PC-3 (cell line): ENCODE measurements at places on chromosomes 6 and 20. TPM values are rescaled to one million over a fixed set of nuclear protein-coding genes. Genes with fewer than 3 reads are reported as not detected.

HUS1B gene
- 3.1 and 4.2 TPM in 2 replicates for total RNA-seq

TUBB2A gene
- 66.8 and 70.2 TPM in 2 replicates for total RNA-seq

RIMS1 gene
- 0.51 and 0.81 TPM in 2 replicates for total RNA-seq

PNPLA1 gene
- total RNA-seq = 0.29 TPM in 1 of 2 replicates, not detected in the other

SLC35F1 gene
- not detected in 2 replicates for total RNA-seq

LY6G5B gene
- 5.0 and 5.3 TPM in 2 replicates for total RNA-seq

SIRPD gene
- 0.18 and 0.23 TPM in 2 replicates for total RNA-seq

TBXT gene
- not detected in 2 replicates for total RNA-seq

C4B gene
- total RNA-seq = 0.52 and 2.6 TPM in 2 replicates

DPPA5 gene
- total RNA-seq = not detected in 2 replicates

PPP1R18 gene
- total RNA-seq = 49.9 and 76.0 TPM in 2 replicates

EFCAB8 gene
- not detected in 2 replicates for total RNA-seq

TFAP2A gene
- total RNA-seq = 29.4 and 35.5 TPM in 2 replicates

PTCRA gene
- not detected in 2 replicates for total RNA-seq

SOX18 gene
- total RNA-seq = 1.1 and 1.5 TPM in 2 replicates

TASP1 gene
- 10.7 and 13.9 TPM in 2 replicates for total RNA-seq

ZNF831 gene
- total RNA-seq = not detected in 2 replicates

FLRT3 gene
- total RNA-seq = 2.6 and 2.8 TPM in 2 replicates

SPATS1 gene
- not detected in 2 replicates for total RNA-seq

PTPRK gene
- total RNA-seq = 53.8 and 64.7 TPM in 2 replicates

BPIFB2 gene
- not detected in 2 replicates for total RNA-seq

ECI2 gene
- 66.2 and 143 TPM in 2 replicates for total RNA-seq

ZNF311 gene
- total RNA-seq = 0.04 and 0.40 TPM in 2 replicates

HLA-DMB gene
- total RNA-seq = not detected in 2 replicates

BNIP5 gene
- total RNA-seq = not detected in 2 replicates

MYB gene
- total RNA-seq = 1.4 and 4.4 TPM in 2 replicates

CRIP3 gene
- total RNA-seq = 0.29 TPM in 2 replicates

GLP1R gene
- not detected in 2 replicates for total RNA-seq

SLC4A11 gene
- 23.7 and 26.8 TPM in 2 replicates for total RNA-seq

TEAD3 gene
- total RNA-seq = 9.2 and 15.4 TPM in 2 replicates

AIF1 gene
- not detected in 2 replicates for total RNA-seq

MUC22 gene
- 0.06 TPM in 1 of 2 replicates, not detected in the other for total RNA-seq

ARHGAP18 gene
- 4.1 and 5.9 TPM in 2 replicates for total RNA-seq

HLA-A gene
- total RNA-seq = 426 and 435 TPM in 2 replicates

UTRN gene
- 49.0 and 58.3 TPM in 2 replicates for total RNA-seq

PAX1 gene
- not detected in 2 replicates for total RNA-seq

SOX12 gene
- 13.8 and 18.7 TPM in 2 replicates for total RNA-seq

CGA gene
- not detected in 2 replicates for total RNA-seq

CLIC5 gene
- not detected in 2 replicates for total RNA-seq

BHLHE23 gene
- not detected in 2 replicates for total RNA-seq

PPIL6 gene
- 0.62 and 2.1 TPM in 2 replicates for total RNA-seq

KIF3B gene
- total RNA-seq = 20.0 and 23.0 TPM in 2 replicates

PRICKLE4 gene
- 0.26 and 1.7 TPM in 2 replicates for total RNA-seq

CDK19 gene
- 4.2 and 5.4 TPM in 2 replicates for total RNA-seq

PPARD gene
- total RNA-seq = 24.5 and 26.2 TPM in 2 replicates

SLCO4A1 gene
- total RNA-seq = 161 and 162 TPM in 2 replicates

RNF39 gene
- total RNA-seq = 2.0 and 4.2 TPM in 2 replicates

ZBTB46 gene
- total RNA-seq = 2.8 and 7.3 TPM in 2 replicates

NFKBIL1 gene
- total RNA-seq = 38.2 and 46.9 TPM in 2 replicates

ESF1 gene
- total RNA-seq = 13.7 and 18.7 TPM in 2 replicates

TCP11 gene
- 1.3 and 1.7 TPM in 2 replicates for total RNA-seq

TREM1 gene
- total RNA-seq = 0.98 TPM in 1 of 2 replicates, not detected in the other

MLN gene
- total RNA-seq = not detected in 2 replicates

ARID1B gene
- 24.1 and 24.2 TPM in 2 replicates for total RNA-seq

OXT gene
- total RNA-seq = not detected in 2 replicates

ADGRF4 gene
- total RNA-seq = 3.4 and 4.2 TPM in 2 replicates

ITPR3 gene
- 41.8 and 50.6 TPM in 2 replicates for total RNA-seq

NMBR gene
- not detected in 2 replicates for total RNA-seq
